ENCODE measurements at places on chromosomes 16 and 17.

GRCh38 chr16:80404847-80405246, 135.9 kb upstream of the DYNLRB2 start:
- no peak for DNase-seq

GRCh38 chr16:50296807-50297206, 30.5 kb downstream of the ADCY7 start:
- DNase-seq, result no peak

GRCh38 chr17:62859146-62859545, 51.0 kb upstream of the MARCHF10 start:
- DNase-seq, result no peak

GRCh38 chr16:49574826-49575225, 201.2 kb downstream of the C16orf78 start:
- no peak for DNase-seq

DNA sequence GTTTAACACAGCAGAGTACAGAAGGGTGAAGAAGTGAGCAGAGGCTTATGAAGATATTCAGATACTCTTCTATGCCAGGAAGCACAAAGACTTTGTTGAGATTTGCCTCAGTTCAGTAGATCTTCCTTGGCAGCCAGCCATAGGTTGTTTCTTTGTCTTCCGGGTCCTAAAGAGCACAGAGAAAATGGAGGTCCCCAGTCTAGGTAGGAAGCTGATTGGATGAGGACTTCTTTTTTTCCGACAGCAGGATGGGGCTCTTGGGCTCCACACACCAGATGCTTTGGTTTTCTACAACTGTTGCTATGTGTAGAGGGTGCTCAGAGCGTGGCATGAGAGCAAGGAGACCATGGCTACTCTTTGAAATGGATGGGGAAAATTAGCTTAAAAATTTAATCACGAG, 8.3 kb upstream of the CDC6 start:
- DNase-seq, result no peak

GRCh38 chr17:13158494-13159240, 140.8 kb upstream of the ELAC2 start:
- DNase-seq, result no peak

DNA sequence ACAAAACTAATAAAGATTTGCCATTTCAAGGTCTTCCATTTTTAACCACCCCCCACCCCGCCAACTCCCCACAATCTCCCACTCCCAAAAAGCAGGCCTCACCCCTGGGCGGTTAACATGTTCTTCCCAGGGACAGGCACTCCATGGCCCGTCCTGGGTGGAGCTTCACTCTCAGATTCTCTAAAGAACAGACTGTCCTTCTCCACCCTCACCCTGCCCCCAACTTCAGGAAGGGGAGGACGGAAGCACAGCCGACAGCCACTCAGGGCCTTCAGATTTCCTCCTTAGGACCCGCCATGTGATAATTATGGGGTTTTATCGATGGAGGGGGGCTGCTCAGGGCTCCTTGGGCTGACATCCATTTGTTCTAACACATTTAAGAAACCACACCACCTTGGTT, 61.9 kb downstream of the ZFHX3 start:
- no peak for DNase-seq

DNA sequence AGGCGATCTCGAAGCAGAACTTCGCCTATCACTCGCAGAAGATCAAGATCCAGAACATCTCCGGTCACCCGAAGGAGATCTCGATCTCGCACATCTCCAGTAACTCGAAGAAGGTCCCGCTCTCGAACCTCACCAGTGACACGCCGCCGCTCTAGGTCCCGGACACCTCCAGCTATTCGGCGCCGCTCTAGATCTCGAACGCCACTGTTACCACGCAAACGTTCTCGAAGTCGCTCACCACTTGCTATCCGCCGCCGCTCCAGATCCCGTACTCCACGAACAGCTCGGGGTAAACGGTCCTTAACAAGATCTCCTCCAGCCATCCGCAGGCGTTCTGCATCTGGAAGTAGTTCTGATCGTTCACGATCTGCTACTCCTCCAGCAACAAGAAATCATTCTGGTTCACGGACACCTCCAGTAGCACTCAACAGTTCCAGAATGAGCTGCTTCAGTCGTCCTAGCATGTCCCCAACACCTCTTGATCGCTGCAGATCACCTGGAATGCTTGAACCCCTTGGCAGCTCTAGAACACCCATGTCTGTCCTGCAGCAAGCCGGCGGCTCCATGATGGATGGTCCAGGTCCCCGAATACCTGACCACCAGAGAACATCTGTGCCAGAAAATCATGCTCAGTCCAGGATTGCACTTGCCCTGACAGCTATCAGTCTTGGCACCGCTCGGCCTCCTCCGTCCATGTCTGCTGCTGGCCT, 10.5 kb downstream of the ELOB start:
- no peak for DNase-seq

- peak; percentile 68 for DNase-seq
Observed at GRCh38 chr16:24685539-24686432, 43.7 kb upstream of the TNRC6A start.

DNA sequence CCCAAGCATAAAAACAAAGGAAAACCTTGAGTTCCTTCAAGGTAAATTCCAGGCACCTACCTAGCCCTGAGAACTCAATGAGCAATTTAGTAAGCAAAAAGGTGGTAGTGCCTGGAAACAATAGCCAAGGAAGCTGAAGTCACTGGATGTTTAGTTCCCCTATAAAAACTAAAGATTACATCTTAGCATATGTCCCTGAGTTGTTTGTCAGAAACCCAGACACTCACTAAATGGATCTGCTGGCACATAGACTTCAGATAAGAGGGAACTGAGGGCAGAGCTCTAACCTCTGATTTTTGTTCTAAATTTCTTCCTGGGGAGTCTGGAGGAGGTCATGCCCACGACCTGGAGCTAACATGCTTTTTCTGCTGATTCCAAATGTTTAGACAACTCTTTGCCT, 532.8 kb upstream of the SALL1 start:
- no peak for DNase-seq

DNA sequence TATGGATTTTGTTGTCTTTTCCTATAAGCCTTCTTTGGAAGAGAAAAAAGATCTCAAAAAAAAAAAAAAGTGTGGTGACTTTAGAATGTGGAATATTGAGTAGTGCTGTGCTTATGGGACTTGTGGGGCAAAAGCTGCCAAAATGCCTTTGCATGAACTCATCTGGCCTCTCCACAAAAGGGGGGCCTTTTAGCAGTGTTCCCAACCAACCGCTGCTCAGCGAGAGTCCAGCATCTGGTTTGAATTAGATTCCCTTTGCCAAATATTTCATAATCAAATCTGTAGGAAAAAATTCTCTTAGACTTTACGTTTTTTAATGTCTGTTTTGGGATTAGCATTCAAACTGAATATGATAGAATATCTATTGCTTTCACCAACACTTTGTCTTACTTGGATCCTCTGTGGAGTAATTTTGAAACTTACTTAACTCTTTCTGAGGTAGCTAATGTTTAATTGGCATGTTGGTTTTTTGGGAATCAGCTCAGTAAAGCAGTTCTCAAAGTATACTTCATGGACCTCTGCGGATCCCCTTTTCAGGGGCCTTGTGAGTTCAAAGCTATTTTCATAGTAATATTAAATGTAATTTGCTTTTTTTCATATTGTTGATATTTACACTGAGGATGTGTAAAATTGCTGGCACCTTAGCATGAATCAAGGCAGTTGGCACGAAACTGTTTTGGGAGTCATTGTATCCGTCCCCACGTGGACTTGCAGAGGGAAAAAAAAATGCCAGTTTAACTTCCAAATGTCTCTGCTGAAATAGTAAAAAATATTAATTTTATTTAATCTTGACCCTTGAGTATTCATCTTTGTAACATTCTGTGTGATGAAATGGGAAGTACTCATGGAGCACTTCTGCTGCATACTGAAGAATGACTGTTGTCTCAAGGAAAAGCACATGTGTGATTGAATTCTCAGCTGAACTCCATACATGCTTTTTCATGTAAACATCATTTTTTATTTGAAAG, 34.7 kb upstream of the VPS4A start:
- no peak for DNase-seq

DNA sequence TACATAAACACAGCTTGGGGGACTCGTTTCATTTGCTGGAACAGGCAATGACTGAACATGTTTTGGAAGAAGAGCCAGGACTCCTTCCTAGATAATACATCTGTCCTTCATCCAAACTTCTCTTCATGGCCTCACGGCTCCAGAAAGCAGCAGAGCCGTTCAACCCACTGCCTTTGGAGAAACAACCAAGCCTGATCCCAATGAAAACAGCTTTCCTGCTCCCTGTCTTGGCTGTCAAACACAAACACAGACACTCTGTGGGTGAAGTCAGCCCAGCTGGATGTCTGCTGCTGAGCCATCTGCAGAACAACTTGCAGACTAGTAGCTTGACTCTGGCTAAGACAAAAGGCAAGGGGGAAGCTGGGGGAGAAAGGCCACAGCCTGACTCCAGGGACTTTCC, 345.1 kb upstream of the PSMD7 start:
- DNase-seq, result no peak

- no peak for DNase-seq
Observed at GRCh38 chr17:13575922-13576419, 25.8 kb downstream of the HS3ST3A1 start.

- no peak for DNase-seq
Observed at GRCh38 chr17:8939496-8940334, 25.8 kb downstream of the PIK3R5 start.

DNA sequence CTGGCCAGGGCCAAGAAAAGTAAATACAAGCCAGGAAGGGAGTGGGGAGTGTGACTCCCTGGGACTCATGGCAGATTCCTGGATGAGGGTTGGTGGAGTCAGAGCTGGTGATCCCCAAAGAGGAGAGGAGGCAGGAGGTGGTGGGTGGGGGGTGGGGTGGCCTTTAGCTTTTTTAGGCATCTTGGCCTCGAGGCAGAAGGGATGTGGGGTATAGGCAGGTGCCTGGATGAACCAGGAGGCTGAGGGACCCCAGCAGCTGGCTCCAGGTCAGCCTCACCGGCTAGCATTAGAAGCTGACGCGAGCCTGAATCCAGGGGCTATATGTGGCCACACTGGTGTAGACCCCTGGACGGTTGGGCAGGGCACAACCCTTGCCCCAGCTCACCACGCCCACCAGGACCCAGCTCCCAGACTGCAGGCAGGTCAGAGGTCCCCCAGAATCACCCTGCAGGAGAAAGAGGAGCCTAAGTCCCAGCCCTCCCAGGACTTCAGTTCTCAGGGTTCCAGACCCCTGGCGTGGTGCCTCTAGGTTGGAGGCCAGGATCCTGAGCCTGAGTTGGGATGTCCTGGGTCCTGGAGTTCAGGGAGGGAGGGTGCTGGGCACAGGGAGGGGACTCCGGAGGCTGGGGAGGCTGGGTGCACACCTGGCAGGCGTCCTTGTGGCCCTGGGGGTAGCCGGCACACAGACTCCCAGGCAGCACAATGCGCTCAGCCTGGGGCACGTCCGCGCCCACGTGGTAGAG, 2.8 kb downstream of the PRSS33 start:
- no peak for DNase-seq

GRCh38 chr16:8882725-8883377, 700 bp downstream of the LITAFD start:
- DNase-seq, result no peak

GRCh38 chr16:84024854-84025253, 17.7 kb downstream of the SLC38A8 start:
- DNase-seq, result no peak

DNA sequence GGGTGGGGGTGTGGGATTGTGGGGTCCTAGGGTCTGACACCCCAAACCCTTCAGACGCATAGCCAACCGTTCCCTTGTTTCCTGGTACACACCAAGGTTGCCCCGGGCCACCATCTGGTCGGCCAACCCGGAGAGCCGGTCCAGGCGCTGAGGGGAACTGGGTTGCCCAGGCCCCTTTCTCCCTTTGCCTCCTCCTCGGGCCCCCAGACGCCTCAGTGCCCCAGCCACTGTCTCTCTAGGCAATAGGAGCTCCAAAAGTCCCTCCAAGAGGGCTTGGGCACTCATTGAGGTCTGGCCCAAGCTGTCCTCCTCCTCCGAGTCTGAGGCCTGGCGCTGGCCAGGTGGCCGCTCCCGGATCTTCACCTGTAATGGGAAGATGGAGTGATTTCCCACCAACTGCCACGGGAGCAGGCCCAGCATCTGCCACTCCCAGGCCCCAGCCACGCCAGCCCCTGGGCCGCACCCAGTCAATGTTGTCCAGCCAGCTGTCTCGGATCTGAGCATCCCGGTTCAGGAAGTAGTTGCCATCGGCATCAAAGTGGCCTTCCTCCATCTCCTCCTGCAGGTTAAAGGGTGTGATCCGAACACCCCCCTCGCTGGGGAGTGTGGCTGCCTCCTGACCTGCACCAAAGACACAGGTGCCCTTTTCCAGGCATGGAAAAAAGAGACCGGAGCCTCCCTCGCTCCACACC, 1.5 kb downstream of the CD2BP2 start:
- no peak for DNase-seq

DNA sequence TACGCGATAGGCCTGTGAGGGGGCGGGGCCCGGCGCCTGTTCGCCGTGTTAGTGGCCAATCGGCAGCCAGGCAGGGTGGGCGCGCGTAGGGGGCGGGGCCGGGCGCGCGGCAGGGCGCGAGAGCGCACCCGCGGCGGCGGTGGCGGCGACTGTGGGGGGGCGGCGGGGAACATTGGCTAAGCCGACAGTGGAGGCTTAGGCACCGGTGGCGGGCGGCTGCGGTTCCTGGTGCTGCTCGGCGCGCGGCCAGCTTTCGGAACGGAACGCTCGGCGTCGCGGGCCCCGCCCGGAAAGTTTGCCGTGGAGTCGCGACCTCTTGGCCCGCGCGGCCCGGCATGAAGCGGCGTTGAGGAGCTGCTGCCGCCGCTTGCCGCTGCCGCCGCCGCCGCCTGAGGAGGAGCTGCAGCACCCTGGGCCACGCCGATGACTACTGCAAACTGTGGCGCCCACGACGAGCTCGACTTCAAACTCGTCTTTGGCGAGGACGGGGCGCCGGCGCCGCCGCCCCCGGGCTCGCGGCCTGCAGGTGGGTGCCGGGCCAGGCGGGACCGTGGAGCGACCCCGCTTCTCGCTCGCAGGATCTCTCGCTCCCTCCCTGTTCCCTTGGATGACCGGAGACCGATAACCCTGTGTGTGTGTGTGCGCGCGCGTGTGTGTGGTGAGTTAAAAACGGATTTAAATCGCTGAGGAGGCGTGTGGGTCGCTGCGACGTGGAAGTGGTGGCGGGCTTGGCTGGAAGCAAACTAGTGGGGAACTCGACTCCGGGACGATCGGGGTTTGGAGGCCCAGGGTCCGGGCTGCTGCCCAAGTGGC, at the start of gene NFATC3:
NFATC3 (plus strand) TSS at position 112 of the 813 bp plus-strand sequence; CDS start at position 424, 312 bp downstream.
- peak; percentile 67 for DNase-seq

DNA sequence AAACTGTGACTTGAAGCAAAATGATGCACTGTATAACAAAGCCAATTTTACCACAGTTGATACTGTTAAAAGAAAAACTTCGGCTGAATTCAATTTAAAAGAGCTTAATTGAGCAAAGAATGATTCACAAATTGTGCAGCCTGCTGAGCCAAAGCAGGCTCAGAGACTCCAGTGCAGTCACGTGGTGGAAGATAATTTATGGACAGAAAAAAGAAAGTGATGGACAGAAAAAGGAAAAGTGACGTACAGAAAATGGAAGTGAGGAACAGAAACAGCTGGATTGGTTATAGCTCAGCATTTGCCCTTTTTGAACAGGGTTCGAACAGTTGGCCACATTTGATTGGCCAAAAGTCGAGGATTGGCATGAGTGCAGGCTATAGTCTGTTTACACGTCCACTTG, 25.7 kb downstream of the ZSWIM7 start:
- DNase-seq, result no peak

Measured in NCI-H1092 treated with DMSO at 0.1 percent for 48 hours (cell line).